ENCODE measurements at places on chromosomes 16 and 17.

DNA sequence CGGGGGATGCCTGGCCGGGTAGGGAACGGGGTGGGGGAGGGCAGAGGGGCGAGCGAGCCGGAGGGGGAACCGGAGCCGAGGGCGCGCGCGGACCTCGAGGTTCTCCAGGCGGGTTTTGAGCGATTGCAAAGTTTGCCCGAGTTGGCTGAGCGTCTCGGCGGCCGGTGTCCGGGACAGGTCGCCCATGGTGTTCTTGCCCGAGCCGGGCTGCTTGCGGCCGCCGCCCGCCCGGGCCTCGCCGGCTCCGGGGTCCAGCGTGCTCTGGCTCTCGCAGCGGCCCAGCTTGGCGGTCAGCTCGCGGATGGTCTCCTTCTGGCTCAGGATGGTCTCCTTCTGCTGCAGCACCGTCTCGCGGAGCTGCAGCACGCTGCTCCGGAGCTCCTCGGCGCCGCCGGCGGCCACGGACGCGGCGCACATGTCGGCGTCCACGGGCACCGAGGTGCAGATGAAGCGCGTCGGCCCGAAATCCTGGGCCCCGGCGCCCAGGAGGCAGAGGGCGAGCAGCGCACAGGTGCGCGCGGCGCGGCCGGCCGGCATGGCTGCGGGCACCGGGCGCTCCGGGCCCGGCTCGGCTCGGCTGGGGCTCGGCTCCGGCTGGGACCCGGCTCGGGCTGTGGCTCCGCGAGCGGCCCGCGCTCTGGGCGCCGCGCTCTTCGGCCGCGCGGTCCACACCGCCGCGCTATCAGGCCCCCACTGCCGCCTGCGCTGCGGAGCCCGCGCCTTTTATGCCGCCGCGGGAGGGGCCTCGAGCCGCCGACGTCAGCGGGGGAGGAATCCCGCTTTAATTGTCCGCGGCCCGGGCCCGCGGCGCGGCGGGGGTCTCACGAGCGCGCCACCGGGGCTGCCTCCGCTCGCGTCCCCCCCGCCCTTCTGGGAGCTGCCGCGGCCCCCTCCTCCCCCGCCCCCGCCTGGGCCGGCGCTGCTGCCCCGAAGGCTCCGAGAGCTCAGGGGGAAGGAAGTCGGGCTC is at the start of gene NPTX1:
NPTX1 (minus strand) TSS at position 698 of the 967 bp plus-strand sequence; CDS start at position 537, 161 bp downstream.
- no peak for DNase-seq

DNA sequence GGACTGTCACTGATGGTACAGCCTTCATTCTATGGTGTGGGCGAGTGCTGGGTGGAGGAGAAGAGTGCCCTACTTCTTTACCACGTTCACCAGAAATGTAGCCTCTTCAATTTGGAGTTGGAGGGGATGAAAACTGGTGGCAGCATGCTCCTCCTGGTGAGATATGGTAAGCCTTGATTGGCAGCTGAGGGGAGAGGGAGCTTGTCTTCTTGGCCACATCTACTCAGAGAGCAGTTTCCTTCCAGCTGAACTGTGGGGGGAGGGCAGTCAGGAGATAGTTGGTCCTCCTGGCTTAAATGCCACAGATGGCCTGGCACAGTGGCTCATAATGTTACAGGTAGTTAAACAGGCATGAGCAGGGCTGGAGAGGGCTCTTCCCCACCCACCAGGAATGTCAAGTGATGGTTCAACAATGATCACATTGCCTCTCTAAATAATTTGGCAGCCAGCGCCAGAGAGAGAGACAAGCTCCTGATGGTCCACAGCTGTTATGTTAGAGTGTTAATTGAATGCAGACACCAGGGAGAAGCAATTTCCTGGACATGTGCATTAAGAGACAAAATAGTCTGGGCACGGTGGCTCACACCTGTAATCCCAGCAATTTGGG is 9.0 kb upstream of the MAPK3 start:
- DNase-seq = no peak

DNA sequence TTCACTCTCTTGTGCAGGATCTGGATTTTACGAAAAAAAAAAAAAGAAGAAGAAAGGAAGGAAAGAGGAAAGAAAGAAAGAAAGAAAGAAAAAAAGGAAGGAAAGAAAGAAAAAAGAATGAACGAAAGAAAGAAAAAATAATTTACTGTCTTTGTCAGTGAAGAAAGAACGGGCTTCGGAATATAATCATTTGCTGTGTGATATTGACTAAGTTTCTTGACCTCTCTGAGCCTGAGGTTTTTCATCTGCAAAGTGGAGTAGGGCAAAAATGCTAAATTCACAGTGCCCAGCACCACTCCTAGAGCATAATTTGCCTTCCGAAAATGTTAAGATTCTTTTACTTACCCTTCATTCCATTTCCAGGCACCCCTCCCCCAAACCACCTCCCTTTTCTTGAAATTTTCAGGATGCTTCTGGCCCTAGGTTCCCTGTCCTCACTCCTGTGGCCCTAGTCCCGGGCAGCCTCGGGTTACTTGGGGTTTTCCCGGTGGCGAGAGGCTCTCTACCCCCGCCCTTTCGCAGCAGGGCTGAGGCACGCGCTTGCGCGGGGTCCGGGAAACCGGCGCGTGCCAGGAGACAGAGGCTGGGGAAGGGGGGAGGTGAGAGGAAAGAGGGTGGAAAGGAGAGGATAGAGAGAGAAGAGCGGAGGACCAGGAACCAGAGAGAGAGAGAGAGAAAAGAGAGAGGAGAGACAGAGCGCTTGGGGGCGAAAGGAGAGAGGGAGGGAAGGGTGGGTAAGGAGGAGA is at the start of gene CNTNAP1:
CNTNAP1 (plus strand) TSS at position 556 of the 746 bp plus-strand sequence. CDS start 299 bp downstream, outside the sequence.
- no peak for DNase-seq

- DNase-seq = no peak
These were observed 9.4 kb downstream of the GJC1 start for GRCh38 chr17:44820631-44821212.

GRCh38 chr16:57038166-57038565 is 48.8 kb downstream of the NLRC5 start:
- no peak for DNase-seq

Measured in hematopoietic multipotent progenitor cell treated with erythropoietin and hydrocortisone succinate and interleukin-3 and kit ligand, for 6 days (in vitro differentiated cells).